Foreskin keratinocyte (primary cell): ENCODE measurements at places on chromosomes 2 and 18. TPM values are rescaled to one million over a fixed set of nuclear protein-coding genes. Genes with fewer than 3 reads are reported as not detected.

GRCh38 chr2:8583400-8584173 is 98.3 kb upstream of the ID2 start:
- DNase-seq, result peak; percentile 4

GRCh38 chr2:72292433-72292832 is 144.8 kb upstream of the CYP26B1 start:
- DNase-seq, result peak; percentile 20

DNA sequence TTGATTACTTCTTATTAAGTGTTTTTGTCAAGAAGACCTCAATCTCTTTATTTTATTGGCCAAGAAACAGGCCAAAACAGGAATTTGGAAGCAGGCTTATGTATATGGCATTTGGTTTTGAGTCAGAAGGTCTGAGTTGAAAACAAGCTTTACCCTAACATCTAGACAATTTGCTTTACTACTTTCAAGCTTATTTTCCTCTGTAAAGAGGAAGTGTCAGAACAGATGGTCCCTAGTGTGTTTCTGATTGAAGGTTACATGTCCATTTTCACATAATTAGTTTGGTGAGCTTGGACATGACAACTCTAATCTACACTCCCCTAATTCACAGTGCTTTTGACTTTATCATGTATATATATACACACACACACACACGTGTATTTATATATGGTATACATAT is 19.8 kb upstream of the MAP4K4 start:
- DNase-seq, result no peak

DNA sequence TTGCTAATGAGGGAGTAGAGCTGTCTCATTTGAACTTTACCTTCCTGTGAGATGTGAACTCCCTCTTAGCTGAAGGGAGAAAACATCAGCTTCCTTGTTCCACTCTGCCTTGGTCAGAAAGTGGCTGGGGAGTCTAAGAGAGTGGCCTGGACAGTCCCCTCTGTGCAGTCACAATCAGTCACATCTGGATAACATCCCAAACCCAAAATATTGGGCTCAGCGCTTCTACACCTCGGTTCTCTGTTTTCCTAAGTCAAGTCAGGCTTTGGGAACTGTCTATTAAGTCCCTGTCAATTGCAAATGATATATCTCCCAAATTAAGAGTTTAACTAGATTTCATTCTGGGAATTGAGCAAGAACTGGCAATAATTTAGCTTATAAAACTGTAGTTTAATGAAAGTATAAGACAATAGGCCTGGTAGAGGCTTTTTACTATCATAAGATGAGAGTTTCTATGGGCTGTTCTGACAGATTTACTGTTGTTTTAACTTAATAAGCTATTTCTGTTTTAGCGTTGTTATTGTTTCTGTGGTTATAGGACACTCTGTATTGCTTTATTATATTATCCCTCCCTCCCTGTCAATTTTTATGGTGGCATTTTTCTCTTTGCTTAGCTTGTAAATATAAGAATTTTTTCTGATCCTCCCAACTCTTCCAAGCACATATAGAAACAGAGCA is 135.1 kb upstream of the LHCGR start:
- no peak for DNase-seq

- DNase-seq, result no peak
These were observed 184.4 kb upstream of the RASGRP3 start for GRCh38 chr2:33292063-33292462.

DNA sequence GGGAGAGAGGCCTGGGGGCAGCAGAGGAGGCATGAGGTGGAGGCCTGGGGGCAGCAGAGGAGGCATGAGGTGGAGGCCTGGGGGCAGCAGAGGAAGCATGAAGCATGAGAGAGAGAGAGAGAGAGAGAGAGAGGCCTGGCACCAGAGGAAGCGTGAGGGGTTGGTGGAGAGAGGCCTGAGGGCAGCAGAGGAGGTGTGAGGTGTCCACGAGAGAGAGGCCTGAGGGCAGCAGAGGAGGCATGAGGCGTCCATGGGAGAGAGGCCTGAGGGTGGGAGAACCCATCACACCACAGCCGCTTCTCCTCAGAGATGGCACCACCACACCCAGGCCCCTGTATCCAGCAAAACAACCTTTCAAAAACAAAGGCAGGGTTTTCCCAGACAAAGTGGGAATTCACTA is 55.7 kb upstream of the KCNG2 start:
- no peak for DNase-seq

DNA sequence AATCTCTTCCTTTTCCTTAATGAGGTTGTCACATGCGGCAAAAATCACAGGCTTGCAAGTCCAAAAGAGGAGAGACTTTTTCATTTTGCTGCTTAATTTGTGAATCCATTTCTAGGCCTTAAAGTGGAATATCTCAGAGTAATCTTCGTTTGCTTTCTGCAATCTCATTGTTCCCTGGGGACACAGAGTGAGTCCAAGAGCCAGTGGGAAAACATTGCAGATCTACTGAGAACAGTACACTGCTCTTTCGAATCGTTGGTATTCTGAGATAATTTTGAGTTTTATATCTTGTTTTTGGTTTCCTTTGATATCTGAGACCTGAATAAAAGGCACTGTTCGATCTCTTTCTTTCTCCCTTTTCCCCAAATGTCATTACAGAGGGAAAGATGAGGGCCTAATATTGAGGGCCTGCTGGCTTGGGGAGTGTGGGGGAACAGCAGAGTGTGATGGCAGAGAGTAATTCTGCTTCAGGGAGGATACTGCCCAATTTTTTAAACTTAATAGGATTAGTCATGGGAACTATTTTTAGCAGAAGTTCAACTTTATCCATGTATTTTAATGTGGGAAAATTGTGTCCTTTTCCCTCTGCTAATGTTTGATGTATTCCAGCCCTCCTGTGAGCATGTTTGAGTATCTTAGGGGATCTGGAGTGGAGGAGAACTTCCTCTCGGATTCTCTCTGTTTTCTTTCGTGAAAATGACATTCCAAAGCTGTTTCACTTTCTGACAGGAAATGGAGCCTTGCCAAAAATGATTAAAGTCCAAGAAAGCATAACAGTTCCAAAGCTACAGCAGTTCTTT is 418.2 kb upstream of the ZEB2 start:
- no peak for DNase-seq

DNA sequence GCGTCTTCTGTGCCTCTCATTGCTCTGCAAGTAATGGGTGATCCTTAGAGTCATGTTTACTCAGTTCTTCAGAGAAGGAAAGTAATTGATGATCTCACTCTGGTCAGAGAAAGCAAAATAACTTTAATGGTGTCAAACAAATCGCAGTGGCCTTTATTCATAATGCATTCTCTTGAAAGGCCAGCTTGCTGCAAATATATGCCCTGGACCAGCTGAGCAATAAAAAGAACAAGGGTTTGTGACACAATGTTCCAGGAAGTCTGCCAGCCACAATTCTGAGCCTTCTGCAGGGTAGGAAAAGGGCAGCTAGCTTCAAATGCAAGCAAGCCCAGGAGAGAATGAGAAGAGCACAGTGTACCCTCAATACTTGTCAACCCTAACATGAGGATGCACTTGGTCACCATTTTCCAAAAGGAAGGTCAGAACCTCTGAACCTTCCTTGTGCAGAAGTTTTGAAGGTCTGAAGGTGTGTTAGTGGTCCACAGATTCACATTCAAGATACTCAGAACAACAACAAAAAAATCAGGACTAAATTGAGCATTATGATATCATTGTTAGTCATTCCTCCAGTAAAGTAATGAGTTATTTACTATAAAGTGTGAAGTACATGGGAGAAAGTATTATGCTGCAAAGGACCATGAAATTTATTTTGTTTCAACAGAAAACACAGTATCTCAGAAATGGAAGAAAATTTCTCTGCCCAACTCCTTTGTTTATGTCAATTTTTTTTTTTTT is 355.6 kb downstream of the PAX3 start:
- DNase-seq, result no peak

- no peak for DNase-seq
These were observed 18.6 kb upstream of the PEX13 start for GRCh38 chr2:60998628-60999545.

- DNase-seq, result no peak
These were observed 73.9 kb downstream of the NDUFA10 start for GRCh38 chr2:239951129-239951734.

GRCh38 chr2:172833898-172834297 is 98.3 kb downstream of the RAPGEF4 start:
- no peak for DNase-seq

DNA sequence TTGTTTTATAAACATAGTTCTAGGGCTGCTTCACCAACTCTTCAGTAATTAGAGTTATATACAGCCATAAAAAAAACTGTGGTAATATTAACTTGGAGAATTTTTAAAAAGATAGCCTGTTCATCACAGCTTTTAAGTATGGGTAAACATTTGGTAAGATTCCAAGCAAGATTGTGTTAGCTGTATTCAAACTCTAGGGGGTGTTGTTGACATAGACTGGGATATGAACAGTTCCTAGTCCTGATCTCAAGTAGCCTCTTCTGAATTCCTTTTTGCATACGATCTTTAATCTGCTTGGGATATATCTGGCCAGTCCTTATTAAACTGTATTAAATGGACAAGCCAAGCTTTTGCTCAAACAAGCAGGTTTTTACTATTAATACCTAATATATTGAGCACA is 13.4 kb downstream of the NOP58 start:
- DNase-seq, result peak; percentile 29

- peak; percentile 95 for DNase-seq
These were observed 60.9 kb upstream of the MMADHC start for GRCh38 chr2:149648282-149649030.

- DNase-seq, result no peak
These were observed 9.5 kb downstream of the CERS6 start for GRCh38 chr2:168465594-168465993.

DNA sequence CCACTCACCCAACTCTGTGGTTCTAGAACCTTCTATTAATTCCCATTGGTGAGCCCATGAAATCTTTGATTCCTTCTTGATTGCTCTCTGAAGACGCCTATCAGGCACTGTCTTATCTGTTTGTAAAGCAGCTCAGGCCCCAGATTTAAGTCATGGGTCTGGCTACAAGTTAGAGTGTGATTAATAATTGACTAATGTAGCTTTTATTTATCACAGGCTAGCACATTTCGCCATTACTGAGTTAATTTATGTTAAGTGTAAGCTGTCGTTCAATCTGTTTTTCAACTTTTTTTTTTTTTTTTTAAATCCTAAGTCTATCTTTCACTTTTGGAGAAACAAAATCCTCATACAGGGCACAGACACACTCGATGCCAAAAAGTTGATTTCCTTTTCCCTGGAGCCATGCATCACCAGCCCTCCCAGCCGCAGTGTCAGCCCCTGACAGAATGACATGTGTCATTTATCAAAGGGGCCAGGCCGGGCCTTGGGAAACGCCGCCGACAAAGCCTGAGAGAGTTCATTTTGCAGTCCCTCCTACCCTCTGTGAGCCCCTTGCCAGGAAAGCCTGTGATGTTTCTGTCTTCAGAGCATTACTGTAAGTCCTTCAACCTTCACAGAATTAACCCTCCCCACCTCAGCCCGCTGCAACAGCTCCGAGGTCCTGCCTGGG is 15.8 kb downstream of the TSHZ1 start:
- DNase-seq, result no peak

DNA sequence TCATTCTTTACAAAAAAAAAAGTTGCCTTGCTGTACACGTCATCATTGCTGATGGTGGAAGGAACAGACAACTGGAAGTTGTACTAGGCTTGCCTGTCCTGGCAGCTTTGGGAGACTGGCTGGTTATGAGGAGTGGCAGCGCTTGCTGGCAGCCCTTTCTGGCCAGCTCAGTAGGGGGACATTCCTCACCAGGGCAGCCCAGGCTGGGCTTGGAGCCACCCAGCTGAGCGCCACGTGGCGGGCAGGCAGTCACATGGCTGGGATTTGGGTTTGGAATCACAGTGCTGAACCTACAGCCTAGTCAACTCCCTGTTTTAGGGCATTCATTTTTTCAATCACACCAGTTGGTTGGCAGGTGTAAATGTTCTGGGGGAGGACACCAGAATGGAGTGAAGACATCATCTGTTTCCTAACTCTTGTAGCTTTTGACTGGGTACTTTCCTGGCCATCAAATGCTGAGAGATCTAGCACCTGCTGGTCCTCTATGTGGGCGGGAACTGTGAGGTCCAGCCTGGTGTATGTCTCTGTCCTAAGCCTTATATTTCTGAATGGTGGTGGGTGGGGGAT is 139.3 kb downstream of the SETBP1 start:
- DNase-seq, result no peak

GRCh38 chr2:109348671-109349502 is 219.9 kb downstream of the SH3RF3 start:
- no peak for DNase-seq

GRCh38 chr18:59446012-59446411 is 86.9 kb upstream of the LMAN1 start:
- no peak for DNase-seq

DNA sequence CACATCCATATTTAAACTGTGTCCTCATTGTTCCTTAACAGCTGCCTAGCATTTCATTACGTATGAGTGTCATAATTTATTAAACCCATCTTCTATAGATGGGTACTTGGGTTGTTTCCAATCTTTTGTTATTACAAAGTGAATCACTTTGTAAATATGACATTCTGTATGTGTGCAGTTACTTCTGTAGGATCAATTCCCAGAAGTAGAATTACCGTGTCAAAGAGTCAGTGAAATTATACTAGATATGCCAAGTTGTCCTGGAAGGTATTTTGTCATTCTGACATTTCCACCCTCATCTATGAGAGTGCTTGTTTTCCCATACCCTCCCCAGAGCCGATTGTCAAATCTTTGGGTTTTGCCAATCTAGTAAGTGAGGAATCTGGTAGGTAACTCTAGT is 194.5 kb upstream of the APCDD1 start:
- peak; percentile 36 for DNase-seq

DNA sequence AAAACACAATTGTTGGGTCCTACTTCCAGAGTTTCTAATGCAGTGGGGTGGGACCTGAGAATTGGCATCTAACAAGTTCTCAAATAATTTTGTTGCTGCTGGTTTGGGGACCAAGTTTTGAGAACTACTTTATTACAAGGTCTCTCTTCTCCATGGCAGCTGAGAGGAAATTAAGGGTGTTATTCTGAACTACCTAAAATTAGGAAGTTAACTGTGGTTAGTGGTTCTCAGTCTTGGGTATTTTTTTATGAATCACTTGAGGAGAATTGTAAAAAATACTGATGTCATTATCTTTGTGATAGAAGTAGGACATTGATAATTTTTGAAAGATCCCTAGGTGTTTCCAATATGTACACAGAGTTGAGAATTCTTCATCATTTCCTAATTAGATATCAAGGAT is 210.2 kb downstream of the MC4R start:
- no peak for DNase-seq

Gene TSPYL6
- total RNA-seq, result not detected in 2 replicates

Gene MAP3K19
- total RNA-seq, result not detected in 2 replicates

Gene DNAH7
- 0.07 and 0.31 TPM in 2 replicates for total RNA-seq

Gene GAD1
- 0.61 and 1.4 TPM in 2 replicates for total RNA-seq

Gene ACSL3
- total RNA-seq, result 137 and 164 TPM in 2 replicates

Gene SPATA3
- not detected in 2 replicates for total RNA-seq

Gene SYT4
- total RNA-seq, result not detected in 2 replicates

Gene GPR45
- not detected in 2 replicates for total RNA-seq

Gene CRACDL
- 2.3 and 2.4 TPM in 2 replicates for total RNA-seq

Gene CDH2
- total RNA-seq, result 0.25 and 0.95 TPM in 2 replicates

Gene PLEK
- not detected in 2 replicates for total RNA-seq

Gene MFF
- total RNA-seq, result 72.3 and 78.9 TPM in 2 replicates

Gene ACKR3
- total RNA-seq, result 1.8 and 2.8 TPM in 2 replicates

Gene GRB14
- 2.4 and 2.6 TPM in 2 replicates for total RNA-seq
